Large intestine (tissue), 12 donors: ENCODE measurements at places on chromosomes 1 and 21.

- no peaks in the 10 kb centered on the region for H3K36me3 ChIP-seq
- no peak for DNase-seq
- no peaks in the 10 kb centered on the region for H3K27me3 ChIP-seq
- H3K4me1 ChIP-seq, result no peaks in the 10 kb centered on the region
- no peak overlapping the region for H3K4me3 ChIP-seq
Observed at GRCh38 chr1:40439247-40439646, 11.0 kb upstream of the ZFP69B start.

DNA sequence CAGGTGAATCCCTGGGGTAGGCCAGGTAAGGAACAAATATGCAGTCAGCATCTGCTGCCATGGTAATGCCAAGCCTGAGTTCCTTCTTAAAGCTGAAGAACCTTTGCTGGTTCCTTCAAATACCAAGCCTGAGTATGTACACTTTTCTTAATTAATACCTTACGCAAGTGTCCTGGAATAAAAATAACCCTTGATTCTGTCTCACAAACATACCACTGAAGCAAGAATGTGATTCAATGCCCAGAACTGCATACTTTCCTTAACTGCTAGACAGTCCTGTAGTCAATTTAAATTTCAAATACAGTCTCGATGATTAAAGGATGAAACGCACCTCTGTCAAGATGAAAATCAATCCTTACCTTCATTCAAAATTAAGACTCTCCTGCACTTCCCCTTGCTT is 634.0 kb upstream of the CHRM3 start:
- H3K27me3 ChIP-seq, result no peaks in the 10 kb centered on the region
- DNase-seq, result peak; percentile 12
- no peaks in the 10 kb centered on the region for H3K4me1 ChIP-seq
- no peaks in the 10 kb centered on the region for H3K36me3 ChIP-seq

- H3K27ac ChIP-seq, result no peak overlapping the region
- no peaks in the 10 kb centered on the region for H3K27me3 ChIP-seq
- DNase-seq, result no peak
- no peak overlapping the region for H3K4me3 ChIP-seq
- H3K36me3 ChIP-seq, result no peaks in the 10 kb centered on the region
Observed at GRCh38 chr21:31364253-31364945, 20.3 kb upstream of the TIAM1 start.

- no peak overlapping the region for H3K27ac ChIP-seq
- no peaks in the 10 kb centered on the region for H3K36me3 ChIP-seq
- DNase-seq, result peak; percentile 8
- H3K4me1 ChIP-seq, result no peaks in the 10 kb centered on the region
- no peak overlapping the region for H3K4me3 ChIP-seq
Observed at GRCh38 chr1:245776139-245776538, 621.4 kb downstream of the KIF26B start.

GRCh38 chr21:28229814-28230213 is 762.9 kb downstream of the LTN1 start:
- H3K4me1 ChIP-seq, result no peaks in the 10 kb centered on the region
- DNase-seq, result no peak
- no peak overlapping the region for H3K27ac ChIP-seq

DNA sequence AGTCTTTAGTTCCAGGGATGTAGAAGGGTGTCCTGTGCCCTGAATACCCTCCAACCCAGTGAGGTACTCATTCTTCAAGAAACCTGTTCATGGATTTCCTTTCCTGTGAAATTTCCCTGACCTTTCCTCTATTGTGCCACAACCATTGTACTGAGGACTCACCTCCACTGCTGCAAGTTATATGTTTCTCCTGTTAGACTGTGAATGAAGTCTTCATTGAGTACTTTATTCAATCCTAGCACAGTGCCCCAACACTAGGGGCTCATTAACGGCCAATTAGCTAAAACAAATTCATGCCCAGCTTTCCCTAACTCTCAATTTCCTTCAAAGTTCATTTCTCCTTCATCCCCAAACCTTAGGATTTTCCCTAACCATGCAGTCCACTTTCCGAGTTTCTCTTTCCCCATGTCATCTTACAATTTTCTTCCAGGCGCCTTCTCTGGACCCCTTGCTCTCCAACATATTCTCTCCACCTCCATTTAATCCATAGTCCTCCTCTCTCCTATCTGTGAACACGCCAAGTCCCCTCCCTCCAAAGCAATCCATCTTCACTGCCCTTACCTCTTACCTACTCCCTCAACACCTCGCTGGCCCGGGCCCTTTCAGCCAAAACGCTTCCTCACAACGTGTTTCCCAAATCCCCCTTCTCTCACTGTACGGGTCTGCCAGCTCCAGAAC is 1.3 kb downstream of the TRIM33 start:
- DNase-seq, result no peak
- H3K36me3 ChIP-seq, result peaks cover 10% of the 10 kb centered on the region
- peaks cover 23% of the 10 kb centered on the region for H3K4me1 ChIP-seq
- peak overlapping the region; percentile 94 for H3K4me3 ChIP-seq

- no peaks in the 10 kb centered on the region for H3K27me3 ChIP-seq
- no peaks in the 10 kb centered on the region for H3K4me1 ChIP-seq
- no peak for DNase-seq
- no peaks in the 10 kb centered on the region for H3K36me3 ChIP-seq
- H3K27ac ChIP-seq, result no peak overlapping the region
- H3K4me3 ChIP-seq, result no peak overlapping the region
Observed at GRCh38 chr1:24252185-24252780, 65.2 kb upstream of the IFNLR1 start.

GRCh38 chr1:9413877-9414213 is 121.2 kb downstream of the SPSB1 start:
- H3K4me3 ChIP-seq, result no peak overlapping the region
- no peaks in the 10 kb centered on the region for H3K36me3 ChIP-seq
- DNase-seq, result peak; percentile 28
- H3K27ac ChIP-seq, result peak overlapping the region; percentile 72

DNA sequence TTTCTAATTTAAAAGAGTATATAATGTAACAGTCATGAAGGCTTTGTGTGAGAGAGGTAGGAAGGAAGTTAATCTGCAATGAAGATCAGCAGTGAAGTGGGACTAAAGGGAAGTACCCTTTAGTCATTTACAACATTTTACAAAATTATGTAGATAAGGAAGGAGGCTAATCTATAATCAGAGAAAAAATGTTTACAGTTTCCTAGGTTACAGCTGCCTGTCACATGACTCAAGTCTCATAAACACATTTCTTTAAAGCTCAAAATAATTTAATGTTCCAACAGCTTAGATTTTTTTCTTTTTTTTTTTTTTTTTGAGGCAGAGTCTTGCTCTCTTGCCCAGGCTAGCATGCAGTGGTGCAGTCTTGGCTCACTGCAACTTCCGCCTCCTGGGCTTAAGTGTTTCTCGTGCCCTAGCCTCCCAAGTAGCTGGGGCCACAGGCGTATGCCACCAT is 26.2 kb upstream of the CAP1 start:
- H3K4me3 ChIP-seq, result no peak overlapping the region
- no peaks in the 10 kb centered on the region for H3K27me3 ChIP-seq
- H3K36me3 ChIP-seq, result no peaks in the 10 kb centered on the region
- no peak for DNase-seq
- H3K4me1 ChIP-seq, result peaks cover 3% of the 10 kb centered on the region
- peak overlapping the region; percentile 13 for H3K27ac ChIP-seq

- H3K27ac ChIP-seq, result no peak overlapping the region
- H3K27me3 ChIP-seq, result no peaks in the 10 kb centered on the region
- no peaks in the 10 kb centered on the region for H3K36me3 ChIP-seq
- DNase-seq, result no peak
Observed at GRCh38 chr1:225450491-225451191, 22.8 kb upstream of the LBR start.

GRCh38 chr1:241684108-241684507 is 32.0 kb downstream of the WDR64 start:
- no peak overlapping the region for H3K27ac ChIP-seq
- H3K36me3 ChIP-seq, result no peaks in the 10 kb centered on the region
- no peak for DNase-seq
- H3K4me1 ChIP-seq, result no peaks in the 10 kb centered on the region
- H3K4me3 ChIP-seq, result no peak overlapping the region
- H3K27me3 ChIP-seq, result peaks cover 1% of the 10 kb centered on the region

DNA sequence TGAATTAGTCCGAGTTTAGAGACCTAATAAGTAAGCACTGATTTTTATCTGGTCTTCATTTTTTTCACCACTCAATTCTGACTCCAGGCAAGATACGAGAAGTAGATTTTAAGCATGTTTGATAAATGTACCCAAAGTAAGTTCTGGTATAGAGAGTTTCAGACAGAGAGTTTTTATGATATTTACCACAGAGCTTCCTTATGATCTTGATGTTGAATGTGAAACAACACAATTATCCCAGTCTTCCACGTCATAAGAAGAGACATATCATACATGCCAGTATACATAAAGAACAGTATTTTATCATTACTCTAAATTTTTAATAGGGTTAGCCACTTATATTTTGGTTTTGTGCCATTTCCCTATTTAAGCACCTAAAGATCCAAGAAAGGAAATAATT is 7.8 kb upstream of the NCMAP start:
- H3K4me1 ChIP-seq, result peaks cover 23% of the 10 kb centered on the region
- no peaks in the 10 kb centered on the region for H3K36me3 ChIP-seq
- no peaks in the 10 kb centered on the region for H3K27me3 ChIP-seq
- DNase-seq, result no peak

DNA sequence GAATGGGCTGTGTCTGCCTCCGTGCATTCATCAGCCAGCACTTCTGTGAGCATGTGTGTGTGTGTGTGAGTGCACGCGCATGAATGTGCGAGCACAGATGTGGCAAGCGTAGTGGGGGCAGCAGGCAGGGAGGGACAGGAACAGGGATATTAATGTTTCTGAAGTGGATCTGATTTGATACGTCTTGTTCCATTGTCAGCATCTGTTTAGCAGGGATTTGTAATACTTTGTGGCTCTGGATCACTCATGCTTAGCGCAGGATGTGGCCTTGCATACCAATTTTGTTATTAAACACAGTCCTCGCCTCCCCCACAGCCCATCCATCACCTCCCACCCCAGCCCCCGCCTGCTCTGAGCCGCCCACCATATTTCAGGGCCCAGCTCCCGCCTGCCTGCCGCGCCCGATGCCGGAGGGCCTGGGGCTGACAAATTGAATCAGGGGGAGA is 52.4 kb downstream of the TMEM53 start:
- H3K4me1 ChIP-seq, result no peaks in the 10 kb centered on the region
- H3K27ac ChIP-seq, result no peak overlapping the region
- peaks cover 29% of the 10 kb centered on the region for H3K27me3 ChIP-seq
- H3K36me3 ChIP-seq, result no peaks in the 10 kb centered on the region
- no peak for DNase-seq

DNA sequence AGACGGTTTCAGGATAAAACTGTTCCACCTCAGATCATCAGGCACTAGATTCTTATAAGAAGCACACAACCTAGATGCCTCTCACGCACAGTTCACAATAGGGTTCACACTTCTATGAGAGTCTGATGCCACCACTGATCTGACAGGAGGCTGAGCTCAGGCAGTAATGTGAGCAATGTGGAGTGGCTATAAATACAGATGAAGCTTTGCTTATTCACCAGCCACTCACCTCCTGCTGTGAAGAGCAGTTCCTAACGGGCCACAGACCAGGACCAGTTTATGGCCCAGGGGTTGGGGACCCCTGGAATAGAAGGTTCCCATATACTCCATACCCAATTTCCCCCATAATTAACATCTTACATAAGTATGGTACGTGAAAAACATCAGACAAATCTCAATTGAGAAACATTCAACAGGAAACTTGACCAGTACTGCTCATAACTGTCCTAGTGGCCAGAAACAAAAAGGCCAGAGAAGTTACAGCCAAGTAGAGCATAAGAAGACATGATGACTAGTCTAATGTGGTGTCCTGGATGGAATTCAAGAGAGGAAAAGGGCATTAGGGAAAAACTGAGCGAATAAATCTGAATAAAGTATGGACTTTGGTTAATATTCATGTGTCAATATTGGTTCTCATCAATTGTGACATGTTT is 24.7 kb upstream of the IGSF5 start:
- H3K4me3 ChIP-seq, result no peak overlapping the region

DNA sequence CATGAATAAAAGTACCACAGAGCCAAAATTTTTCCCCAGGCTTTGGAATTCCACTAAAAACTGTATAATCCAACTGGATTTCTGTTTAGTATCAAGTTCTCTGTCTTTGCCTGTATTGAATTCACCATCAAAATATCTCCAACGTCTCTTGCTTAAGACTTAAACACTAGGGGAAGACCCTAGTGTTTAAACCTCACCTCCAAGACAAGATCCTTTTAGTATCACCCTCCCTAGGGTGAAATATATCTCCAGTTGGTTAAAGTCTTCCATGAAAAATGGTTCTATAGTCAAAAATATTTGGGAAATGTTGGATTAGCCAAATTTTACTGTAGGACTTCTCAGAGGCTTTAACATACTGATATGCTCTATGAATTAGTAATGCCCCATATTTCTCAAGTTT is 8.1 kb upstream of the XCL1 start:
- no peak overlapping the region for H3K4me3 ChIP-seq
- H3K36me3 ChIP-seq, result no peaks in the 10 kb centered on the region
- H3K27ac ChIP-seq, result no peak overlapping the region
- DNase-seq, result no peak
